ENCODE measurements at places on chromosomes 12 and 14. TPM values are rescaled to one million over a fixed set of nuclear protein-coding genes. Genes with fewer than 3 reads are reported as not detected.

DNA sequence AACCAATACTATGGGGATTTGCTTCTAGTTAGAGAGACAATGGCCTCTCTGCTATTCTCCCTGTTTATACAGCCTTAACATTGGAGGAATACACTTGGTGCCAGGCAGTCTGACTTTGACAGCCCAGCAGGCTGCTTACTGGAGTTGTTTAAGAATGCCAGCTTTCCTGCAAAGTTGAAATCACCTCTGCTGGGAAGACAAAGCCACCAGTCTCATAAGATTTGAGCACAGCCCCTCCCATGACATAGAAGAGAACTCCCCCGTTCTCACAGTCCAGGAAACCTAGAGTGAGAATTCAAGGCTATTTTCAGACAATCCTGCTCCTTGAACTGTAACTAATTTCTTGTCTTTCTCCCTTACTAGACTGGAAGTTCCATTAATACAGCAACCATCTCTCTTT lies 21.1 kb upstream of the CATSPERB start:
- DNase-seq, result no peak

- no peak for DNase-seq
Observed at GRCh38 chr12:88579601-88580050, 645 bp downstream of the KITLG start.

GRCh38 chr14:39417014-39417413 lies 15.2 kb downstream of the FBXO33 start:
- DNase-seq, result no peak

DNA sequence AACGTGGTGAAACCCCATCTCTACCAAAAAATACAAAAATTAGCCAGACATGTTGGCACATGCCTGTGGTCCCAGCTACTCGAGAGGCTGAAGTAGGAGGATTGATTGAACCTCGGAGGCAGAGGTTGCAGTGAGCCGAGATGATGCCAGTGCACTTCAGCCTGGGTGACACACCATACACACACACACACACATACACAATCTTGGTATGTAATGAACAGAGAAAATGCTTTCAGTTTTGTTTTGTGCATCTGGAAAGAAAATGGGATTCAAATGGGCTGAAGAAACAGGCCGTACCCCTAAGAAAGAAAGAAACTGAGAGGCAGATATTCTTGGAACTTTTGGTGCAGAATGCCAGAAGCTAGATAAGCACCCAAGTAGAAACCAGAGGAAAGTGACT lies 107.2 kb downstream of the PDE3A start:
- DNase-seq, result no peak

The OR4K1 gene
- total RNA-seq, result not detected

GRCh38 chr14:70665448-70666360 lies 24.0 kb downstream of the TTC9 start:
- DNase-seq, result no peak

Data from thoracic aorta (tissue), 2 donors.